ENCODE measurements at places on chromosomes 12 and 14. TPM values are rescaled to one million over a fixed set of nuclear protein-coding genes. Genes with fewer than 3 reads are reported as not detected.

- no peaks in the 10 kb centered on the region for H3K27me3 ChIP-seq
- H3K36me3 ChIP-seq = peaks cover 11% of the 10 kb centered on the region
- H3K4me1 ChIP-seq = no peaks in the 10 kb centered on the region
- H3K27ac ChIP-seq = peak overlapping the region; percentile 43
These were observed 174.0 kb downstream of the ITPR2 start for GRCh38 chr12:26658991-26659390.

- no peaks in the 10 kb centered on the region for H3K27me3 ChIP-seq
- DNase-seq = no peak
- H3K4me1 ChIP-seq = no peaks in the 10 kb centered on the region
- no peaks in the 10 kb centered on the region for H3K36me3 ChIP-seq
These were observed 63.6 kb upstream of the TMEM263 start for GRCh38 chr12:106892075-106892474.

GRCh38 chr12:1474574-1475153, 119.7 kb downstream of the FBXL14 start:
- H3K27me3 ChIP-seq = no peaks in the 10 kb centered on the region
- H3K4me3 ChIP-seq = peak overlapping the region; percentile 6
- H3K36me3 ChIP-seq = no peaks in the 10 kb centered on the region
- H3K27ac ChIP-seq = peak overlapping the region; percentile 39

GRCh38 chr12:97313471-97314190, 149.0 kb upstream of the RMST start:
- no peaks in the 10 kb centered on the region for H3K36me3 ChIP-seq
- DNase-seq = no peak
- no peaks in the 10 kb centered on the region for H3K4me1 ChIP-seq
- no peaks in the 10 kb centered on the region for H3K27me3 ChIP-seq

GRCh38 chr12:108146035-108146893, 17.2 kb downstream of the WSCD2 start:
- H3K4me1 ChIP-seq = no peaks in the 10 kb centered on the region
- H3K4me3 ChIP-seq = no peak overlapping the region
- DNase-seq = no peak
- H3K27ac ChIP-seq = no peak overlapping the region
- H3K27me3 ChIP-seq = no peaks in the 10 kb centered on the region
- no peaks in the 10 kb centered on the region for H3K36me3 ChIP-seq

- no peaks in the 10 kb centered on the region for H3K27me3 ChIP-seq
- H3K36me3 ChIP-seq = no peaks in the 10 kb centered on the region
- H3K4me3 ChIP-seq = no peak overlapping the region
- no peak for DNase-seq
- H3K4me1 ChIP-seq = no peaks in the 10 kb centered on the region
- H3K27ac ChIP-seq = no peak overlapping the region
These were observed 7.9 kb upstream of the PLBD1 start for GRCh38 chr12:14575585-14575984.

DNA sequence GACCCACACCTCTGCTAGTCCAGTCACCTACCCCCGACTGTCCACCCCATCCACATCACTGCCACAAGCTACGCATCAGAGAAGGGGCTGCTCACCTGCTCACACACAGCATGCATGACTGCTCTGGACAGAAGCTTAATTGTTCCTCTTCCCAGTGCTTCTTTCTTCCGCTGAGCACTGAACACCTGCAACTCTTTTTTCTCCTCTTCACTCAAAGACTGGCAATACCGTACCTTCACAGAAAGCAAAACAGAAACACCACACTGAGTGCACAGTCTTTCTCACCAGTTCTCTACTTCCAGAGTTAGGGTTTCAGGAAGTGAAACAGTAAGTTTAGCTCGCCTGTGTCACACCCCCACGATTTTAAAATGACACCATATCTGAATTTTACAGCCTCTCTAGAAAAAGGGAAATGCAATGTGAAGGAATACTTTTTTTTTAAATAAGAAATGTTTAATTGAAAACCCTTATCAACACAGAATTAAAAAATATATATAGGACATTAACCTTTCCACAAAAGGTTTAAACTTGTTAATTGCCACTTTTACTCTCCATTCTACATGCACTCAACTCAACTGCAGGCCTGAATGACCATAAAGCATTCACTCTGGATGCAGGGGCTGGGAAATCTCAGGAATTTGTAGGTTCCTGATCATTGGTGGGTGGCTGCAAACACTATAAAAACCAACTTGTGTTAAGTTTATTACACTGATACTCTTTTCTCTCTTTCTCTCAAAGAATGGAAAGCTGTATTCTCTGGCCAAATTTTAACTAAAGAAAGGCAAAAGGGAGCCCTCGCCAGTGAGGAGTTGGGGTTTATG, 120.0 kb downstream of the PRICKLE1 start:
- no peak for DNase-seq
- no peak overlapping the region for H3K27ac ChIP-seq
- H3K4me3 ChIP-seq = no peak overlapping the region
- H3K27me3 ChIP-seq = no peaks in the 10 kb centered on the region
- H3K4me1 ChIP-seq = peaks cover 4% of the 10 kb centered on the region

- H3K4me3 ChIP-seq = no peak overlapping the region
- no peaks in the 10 kb centered on the region for H3K36me3 ChIP-seq
- H3K27me3 ChIP-seq = no peaks in the 10 kb centered on the region
- no peak overlapping the region for H3K27ac ChIP-seq
- no peak for DNase-seq
These were observed 184.7 kb upstream of the OTX2 start for GRCh38 chr14:56995010-56995409.

DNA sequence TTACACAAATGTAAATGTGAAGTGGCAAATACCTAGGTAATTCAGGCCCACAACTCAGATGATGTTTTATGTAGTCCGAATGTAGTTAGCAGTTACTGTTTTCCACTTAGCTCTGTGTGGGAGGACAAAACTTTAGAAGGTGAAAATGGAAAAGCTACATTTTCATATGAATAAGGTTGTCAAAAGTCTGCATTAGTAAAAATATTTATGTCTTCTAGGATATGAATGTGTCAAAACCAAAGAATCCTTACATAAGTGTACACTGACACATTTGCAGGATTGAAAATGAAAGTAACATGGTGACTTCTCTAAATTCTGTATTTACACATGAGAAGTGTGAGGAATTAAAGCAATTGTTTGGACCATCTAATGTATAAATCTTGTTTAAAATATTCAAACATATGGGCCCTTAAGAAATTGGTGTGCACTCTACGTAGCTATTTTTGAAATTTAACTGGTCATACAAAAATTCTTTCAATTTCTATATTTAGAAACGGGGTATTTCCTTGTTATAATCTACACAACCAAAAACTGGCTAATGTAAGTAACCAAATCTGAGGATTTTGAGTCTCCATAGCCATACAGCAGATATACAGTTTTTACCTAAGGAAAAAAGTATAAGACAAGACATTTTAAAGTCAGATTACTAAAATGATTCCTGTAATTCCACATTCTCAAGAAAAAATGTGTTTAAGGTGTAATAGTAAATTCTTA, 5.4 kb downstream of the CDKN1B start:
- H3K27me3 ChIP-seq = no peaks in the 10 kb centered on the region
- H3K4me3 ChIP-seq = peak overlapping the region; percentile 3
- H3K4me1 ChIP-seq = peaks cover 50% of the 10 kb centered on the region
- H3K27ac ChIP-seq = peak overlapping the region; percentile 100
- H3K36me3 ChIP-seq = peaks cover 3% of the 10 kb centered on the region

DNA sequence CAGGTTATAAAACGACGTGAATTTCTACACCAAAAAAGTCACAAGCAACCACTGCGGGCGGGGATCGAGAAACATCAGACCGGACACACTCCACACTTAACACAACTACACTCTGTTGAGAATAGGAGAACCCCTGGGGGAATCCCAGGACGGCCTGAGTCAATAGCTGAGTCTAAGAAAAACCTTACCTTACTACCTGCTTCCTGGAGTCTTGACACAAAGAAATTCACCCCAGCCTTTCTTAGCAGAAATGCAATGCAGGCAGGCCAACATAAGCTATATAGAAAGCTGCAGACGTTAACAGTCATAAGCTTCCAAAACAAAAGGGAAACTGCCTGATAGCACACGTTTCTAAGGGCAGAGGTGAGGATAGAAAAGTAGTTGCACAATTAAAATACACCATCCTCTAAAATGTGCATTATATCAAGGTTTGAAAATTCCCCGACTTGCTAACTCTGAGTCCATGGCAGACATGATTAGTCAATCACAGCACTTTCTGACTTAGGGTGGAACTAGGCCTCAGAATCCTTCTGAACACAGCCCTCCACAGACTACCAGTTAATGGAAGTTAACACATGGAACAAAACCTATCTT, 68.0 kb downstream of the CCDC88C start:
- H3K4me1 ChIP-seq = peaks cover 19% of the 10 kb centered on the region
- no peaks in the 10 kb centered on the region for H3K27me3 ChIP-seq
- no peak overlapping the region for H3K27ac ChIP-seq
- H3K36me3 ChIP-seq = no peaks in the 10 kb centered on the region

DNA sequence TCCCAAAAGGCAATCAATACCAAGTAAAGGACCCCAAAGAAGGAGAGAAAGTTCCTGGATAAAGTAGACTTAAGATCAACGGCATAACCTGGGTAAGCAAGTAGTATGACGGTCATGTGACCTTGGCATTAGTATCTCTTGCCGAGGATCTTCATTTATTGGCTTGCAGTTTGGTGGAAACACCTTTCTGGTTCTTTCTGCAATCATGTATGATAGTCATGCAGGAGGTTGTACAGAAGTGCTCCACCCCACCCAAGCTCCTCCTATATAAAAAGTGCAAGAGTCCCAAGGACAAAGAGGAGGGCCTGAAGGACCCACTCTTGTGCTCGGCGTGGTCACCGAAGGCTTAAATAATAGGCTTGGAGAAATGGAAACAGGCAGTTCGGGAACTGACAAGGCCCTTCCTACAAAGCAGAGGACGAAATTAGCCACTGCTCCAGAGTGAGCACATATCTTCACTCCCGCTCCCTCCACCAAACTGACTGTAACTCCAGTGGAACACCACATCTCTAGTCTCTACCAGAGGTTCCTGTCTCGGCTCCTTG, 750 bp downstream of the CS start:
- H3K4me3 ChIP-seq = peak overlapping the region; percentile 67
- no peaks in the 10 kb centered on the region for H3K27me3 ChIP-seq
- DNase-seq = no peak

GRCh38 chr12:130540376-130540775, 175.7 kb downstream of the RIMBP2 start:
- no peak for DNase-seq
- no peaks in the 10 kb centered on the region for H3K27me3 ChIP-seq
- H3K27ac ChIP-seq = no peak overlapping the region
- no peaks in the 10 kb centered on the region for H3K36me3 ChIP-seq

- H3K4me3 ChIP-seq = no peak overlapping the region
- no peaks in the 10 kb centered on the region for H3K36me3 ChIP-seq
- H3K4me1 ChIP-seq = peaks cover 43% of the 10 kb centered on the region
- H3K27ac ChIP-seq = no peak overlapping the region
- no peaks in the 10 kb centered on the region for H3K27me3 ChIP-seq
These were observed 109.0 kb upstream of the AMIGO2 start for GRCh38 chr12:47188576-47189441.

- peak overlapping the region; percentile 86 for H3K27ac ChIP-seq
- no peaks in the 10 kb centered on the region for H3K27me3 ChIP-seq
These were observed 557 bp downstream of the COPS7A start for GRCh38 chr12:6724409-6724797.

- DNase-seq = no peak
- no peaks in the 10 kb centered on the region for H3K27me3 ChIP-seq
- no peaks in the 10 kb centered on the region for H3K36me3 ChIP-seq
- no peak overlapping the region for H3K4me3 ChIP-seq
- H3K27ac ChIP-seq = no peak overlapping the region
These were observed 1136.4 kb upstream of the TMEM132C start for GRCh38 chr12:127130506-127131124.

- H3K4me1 ChIP-seq = no peaks in the 10 kb centered on the region
- peaks cover 10% of the 10 kb centered on the region for H3K36me3 ChIP-seq
- DNase-seq = no peak
- no peaks in the 10 kb centered on the region for H3K27me3 ChIP-seq
These were observed 17.8 kb downstream of the PAPOLA start for GRCh38 chr14:96519970-96520369.

DNA sequence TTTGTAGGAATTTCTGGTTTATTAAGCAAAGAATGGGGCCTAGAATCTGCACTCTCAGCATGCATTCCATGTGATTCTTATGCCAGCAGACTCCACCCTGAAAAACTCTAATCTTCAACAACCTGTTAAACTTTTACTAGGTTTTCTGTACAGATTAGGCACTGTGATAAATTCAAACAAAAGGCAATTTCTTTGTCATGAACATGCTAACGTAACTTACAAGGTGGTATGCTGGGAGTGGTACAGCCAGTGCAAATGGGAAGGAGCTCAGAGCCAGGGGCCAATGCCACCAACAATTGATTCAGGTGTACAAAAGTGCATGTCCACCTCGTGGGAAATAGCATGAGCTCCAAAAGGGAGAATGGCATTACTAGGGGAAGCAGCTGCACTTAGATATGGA, 83.0 kb downstream of the PPFIBP1 start:
- H3K4me1 ChIP-seq = no peaks in the 10 kb centered on the region
- no peak overlapping the region for H3K27ac ChIP-seq
- H3K27me3 ChIP-seq = no peaks in the 10 kb centered on the region
- no peaks in the 10 kb centered on the region for H3K36me3 ChIP-seq
- no peak for DNase-seq

DNA sequence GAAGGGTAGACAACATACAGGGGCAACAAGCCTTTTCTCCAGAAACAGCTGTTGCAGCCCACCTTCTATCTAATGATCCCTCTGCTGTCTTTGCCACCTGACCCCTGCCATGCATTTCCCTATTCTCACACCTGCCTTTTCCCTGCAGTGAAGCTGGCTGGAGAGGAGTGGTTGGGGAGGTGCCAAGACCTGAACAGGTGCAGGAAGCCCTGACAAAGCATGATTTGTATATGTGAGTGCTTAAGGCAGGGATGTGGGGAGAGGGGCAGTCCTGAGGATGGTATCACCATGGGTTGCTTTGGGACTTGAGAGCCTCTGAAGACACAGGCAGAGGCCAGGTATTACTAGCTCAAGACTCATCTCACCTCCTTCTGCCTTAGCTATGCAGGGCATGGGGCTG, 2.9 kb upstream of the PFDN5 start:
- no peaks in the 10 kb centered on the region for H3K36me3 ChIP-seq
- no peaks in the 10 kb centered on the region for H3K27me3 ChIP-seq
- DNase-seq = no peak
- H3K4me1 ChIP-seq = no peaks in the 10 kb centered on the region
- H3K4me3 ChIP-seq = no peak overlapping the region

GRCh38 chr14:104547998-104548700, 31.4 kb upstream of the C14orf180 start:
- H3K4me1 ChIP-seq = no peaks in the 10 kb centered on the region
- DNase-seq = peak; percentile 56
- no peaks in the 10 kb centered on the region for H3K36me3 ChIP-seq
- peaks cover 18% of the 10 kb centered on the region for H3K27me3 ChIP-seq
- no peak overlapping the region for H3K4me3 ChIP-seq

The PPM1H gene
- total RNA-seq = 3.2 TPM

The SUSD6 gene
- total RNA-seq = 13.5 TPM

The CCDC77 gene
- 5.8 TPM for total RNA-seq

Data from sigmoid colon (tissue), 7 donors.